ENCODE measurements at places on chromosomes 1 and 21. TPM values are rescaled to one million over a fixed set of nuclear protein-coding genes. Genes with fewer than 3 reads are reported as not detected.

DNA sequence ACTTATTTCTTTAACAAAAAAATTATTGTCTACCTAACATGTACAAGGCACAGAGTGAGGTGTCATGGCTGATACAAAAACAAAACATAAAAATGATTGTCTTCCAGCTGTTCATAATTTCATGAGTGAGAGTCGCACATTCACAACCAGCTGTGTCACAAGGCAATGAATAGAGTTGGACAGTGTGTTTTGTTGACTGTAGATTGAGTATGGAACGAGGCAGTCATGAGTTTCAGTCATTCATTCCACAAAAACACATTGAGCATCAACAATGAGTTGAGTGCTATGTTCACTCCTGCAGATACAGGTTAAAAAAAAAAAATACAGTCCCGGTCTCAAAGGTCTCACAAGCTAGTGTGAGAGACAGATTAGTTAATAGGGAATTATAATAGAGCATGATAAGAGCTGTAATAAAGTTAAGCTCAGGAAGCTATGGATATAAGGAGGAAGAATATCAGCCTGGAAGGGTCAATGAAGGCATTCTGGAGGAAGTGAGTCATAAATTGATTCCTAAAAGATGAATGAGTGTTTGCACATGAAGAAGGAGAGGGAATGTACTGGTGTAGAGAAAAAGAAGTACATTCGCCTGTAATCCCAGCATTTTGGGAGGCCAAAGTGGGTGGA lies 47.8 kb upstream of the ARHGAP29 start:
- peaks cover 3% of the 10 kb centered on the region for H3K27me3 ChIP-seq
- no peak overlapping the region for H3K27ac ChIP-seq
- no peaks in the 10 kb centered on the region for H3K36me3 ChIP-seq
- DNase-seq, result no peak
- H3K4me3 ChIP-seq, result no peak overlapping the region

DNA sequence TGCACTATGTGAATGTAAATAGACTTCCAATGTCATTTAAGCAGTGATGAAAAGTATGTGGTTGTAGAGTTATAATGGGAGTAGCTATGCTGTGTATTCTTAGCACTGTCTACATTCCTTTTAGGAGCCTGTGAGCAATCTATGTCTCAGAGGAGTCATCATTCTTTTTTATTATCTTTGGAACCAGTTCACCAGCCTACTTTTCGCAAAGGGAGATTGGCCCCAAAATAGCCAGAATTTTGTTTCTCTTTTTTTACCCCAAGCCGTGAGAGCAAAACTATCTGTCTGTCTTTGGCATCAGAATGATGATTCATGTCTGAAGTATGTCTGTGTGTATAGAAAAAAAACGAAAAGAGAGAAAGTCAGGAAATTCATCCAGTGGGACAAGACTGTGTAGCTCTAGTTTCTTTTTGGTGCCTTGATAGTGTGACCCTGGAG lies 44.2 kb downstream of the OSBPL9 start:
- H3K4me3 ChIP-seq, result no peak overlapping the region
- peaks cover 23% of the 10 kb centered on the region for H3K4me1 ChIP-seq
- DNase-seq, result no peak
- H3K36me3 ChIP-seq, result peaks cover 12% of the 10 kb centered on the region
- peaks cover 1% of the 10 kb centered on the region for H3K27me3 ChIP-seq

- peaks cover 2% of the 10 kb centered on the region for H3K27me3 ChIP-seq
- no peaks in the 10 kb centered on the region for H3K4me1 ChIP-seq
Observed at GRCh38 chr1:107547363-107548155, 406.7 kb downstream of the NTNG1 start.

- no peak overlapping the region for H3K4me3 ChIP-seq
- no peak overlapping the region for H3K27ac ChIP-seq
- no peaks in the 10 kb centered on the region for H3K4me1 ChIP-seq
- no peaks in the 10 kb centered on the region for H3K27me3 ChIP-seq
Observed at GRCh38 chr1:238710697-238711096, 675.7 kb upstream of the CHRM3 start.

KCNE2 gene
- total RNA-seq, result not detected

RABIF gene
- total RNA-seq, result 13.5 TPM

- DNase-seq, result no peak
- peaks cover 13% of the 10 kb centered on the region for H3K36me3 ChIP-seq
- H3K4me3 ChIP-seq, result no peak overlapping the region
- peaks cover 18% of the 10 kb centered on the region for H3K4me1 ChIP-seq
- peaks cover 6% of the 10 kb centered on the region for H3K27me3 ChIP-seq
- H3K27ac ChIP-seq, result no peak overlapping the region
Observed at GRCh38 chr1:48773133-48773532, 3.6 kb downstream of the BEND5 start.

DNA sequence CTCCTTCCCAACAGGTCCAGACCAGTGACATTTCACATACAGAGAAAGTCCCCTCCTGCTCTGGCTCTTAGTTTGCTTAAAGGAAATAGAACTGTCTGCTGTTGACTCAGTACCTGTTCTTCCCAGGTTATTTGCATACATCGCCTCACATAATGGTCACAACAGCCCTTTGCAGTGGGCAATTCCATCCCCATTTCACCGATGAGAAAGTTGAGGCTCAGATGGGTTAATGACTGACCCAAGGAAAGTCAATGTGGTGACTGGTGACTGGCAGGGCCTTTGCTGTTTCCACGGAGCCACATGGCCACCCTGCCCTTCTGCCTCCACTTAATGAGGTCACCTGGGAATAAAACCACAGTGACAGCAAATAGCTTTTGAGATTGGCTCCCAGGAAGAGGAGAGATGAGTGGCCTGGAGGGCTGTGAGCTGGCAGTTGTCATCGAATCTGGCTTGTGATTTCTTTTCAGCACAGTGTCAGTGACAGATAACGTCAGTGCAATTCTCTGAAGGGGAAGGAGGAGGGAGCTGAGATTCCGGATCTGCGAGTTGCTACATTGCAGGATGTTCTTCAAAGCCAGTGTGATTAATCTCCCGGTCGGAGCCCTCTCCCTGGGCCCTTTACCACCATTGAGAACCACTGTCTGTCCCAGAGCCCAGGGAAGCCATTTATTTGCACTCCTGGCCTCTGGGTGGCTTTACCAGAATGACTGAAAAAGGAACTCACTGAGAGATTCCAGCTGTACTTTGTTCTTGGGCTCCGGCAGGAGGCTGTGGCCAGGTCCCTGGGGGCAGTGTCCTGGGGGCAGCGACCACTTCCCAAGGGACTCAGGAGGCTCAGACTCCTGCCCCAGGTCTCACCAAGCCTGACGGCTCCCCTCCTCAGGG lies 117.2 kb downstream of the CNIH3 start:
- no peak overlapping the region for H3K27ac ChIP-seq
- no peaks in the 10 kb centered on the region for H3K36me3 ChIP-seq
- H3K4me1 ChIP-seq, result peaks cover 22% of the 10 kb centered on the region
- no peak for DNase-seq

DNA sequence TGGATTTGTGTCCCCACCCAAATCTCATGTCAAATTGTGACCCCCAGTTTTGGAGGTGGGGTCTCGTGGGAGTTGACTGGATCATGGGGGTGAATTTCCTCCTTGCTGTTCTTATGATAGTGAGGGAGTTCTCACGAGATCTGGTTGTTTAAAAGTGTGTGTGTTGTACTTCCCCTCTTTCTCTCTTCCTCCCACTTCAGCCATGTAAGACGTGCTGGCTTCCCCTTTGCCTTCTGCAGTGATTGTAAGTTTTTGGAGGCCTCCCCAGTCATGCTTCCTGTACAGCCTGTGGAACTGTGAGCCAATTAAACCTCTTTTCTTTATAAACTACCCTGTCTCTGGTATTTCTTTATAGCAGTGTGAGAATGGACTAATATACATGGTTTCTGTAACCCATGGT lies 64.6 kb downstream of the RHOU start:
- H3K36me3 ChIP-seq, result no peaks in the 10 kb centered on the region
- DNase-seq, result no peak
- no peaks in the 10 kb centered on the region for H3K4me1 ChIP-seq
- H3K27ac ChIP-seq, result no peak overlapping the region

TTC39A gene
- total RNA-seq, result 0.95 TPM

DNA sequence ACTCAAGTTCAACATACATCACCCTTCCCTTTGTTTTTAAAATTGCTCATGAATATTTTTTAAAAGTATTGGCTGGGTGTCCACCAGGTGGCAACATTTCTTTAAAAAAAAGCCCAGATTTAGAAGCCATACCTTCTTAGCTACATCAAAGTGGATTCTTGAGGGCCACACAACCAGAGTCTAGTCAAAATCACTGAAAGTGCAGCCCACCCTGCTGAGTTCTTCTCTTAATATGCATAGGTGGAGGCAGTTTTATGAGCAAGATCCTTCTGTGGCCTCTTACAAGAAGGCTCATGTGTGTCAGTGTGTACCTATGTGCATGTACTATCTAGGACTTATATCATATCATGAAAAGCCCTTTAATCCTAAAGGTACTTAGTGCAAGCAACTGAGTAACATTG lies 16.9 kb upstream of the GNG12 start:
- no peak for DNase-seq
- peaks cover 3% of the 10 kb centered on the region for H3K27me3 ChIP-seq
- no peak overlapping the region for H3K4me3 ChIP-seq
- no peaks in the 10 kb centered on the region for H3K36me3 ChIP-seq
- H3K27ac ChIP-seq, result no peak overlapping the region

COL6A2 gene
- total RNA-seq, result 378 TPM

- H3K4me3 ChIP-seq, result no peak overlapping the region
- no peak overlapping the region for H3K27ac ChIP-seq
- DNase-seq, result no peak
- peaks cover 3% of the 10 kb centered on the region for H3K27me3 ChIP-seq
Observed at GRCh38 chr1:53619367-53620060, 119.5 kb downstream of the GLIS1 start.

DNA sequence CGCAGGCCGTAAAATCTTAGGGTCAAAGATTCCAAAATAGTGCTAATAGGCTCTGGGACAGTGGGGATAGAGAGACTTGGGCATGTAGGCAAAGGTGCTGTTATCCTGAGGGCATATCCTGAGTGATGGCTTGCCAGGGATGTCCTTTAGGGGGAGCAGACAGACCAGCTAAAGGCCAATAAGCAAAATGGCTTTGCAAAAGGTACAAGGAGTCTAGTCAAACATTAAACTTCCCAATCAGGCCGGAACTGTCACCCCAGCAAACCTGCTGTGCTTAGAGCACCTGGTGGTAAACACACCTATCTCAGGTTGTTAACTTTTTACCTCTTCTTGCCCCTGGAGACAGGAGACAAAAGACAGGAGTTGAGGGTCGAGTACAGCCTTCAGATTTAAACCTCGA lies 49.1 kb downstream of the TRABD2B start:
- H3K36me3 ChIP-seq, result no peaks in the 10 kb centered on the region
- DNase-seq, result peak; percentile 31
- no peak overlapping the region for H3K27ac ChIP-seq
- peaks cover 2% of the 10 kb centered on the region for H3K4me1 ChIP-seq
- no peak overlapping the region for H3K4me3 ChIP-seq
- H3K27me3 ChIP-seq, result peaks cover 1% of the 10 kb centered on the region

All from endothelial cell (in vitro differentiated cells).